Occipital lobe (tissue), 3 donors: ENCODE measurements at places on chromosomes 3 and 15. TPM values are rescaled to one million over a fixed set of nuclear protein-coding genes. Genes with fewer than 3 reads are reported as not detected.
A peak's percentile ranks its signal among the peaks of the same experiment; 100 is the strongest.

CHRNA3 gene
- total RNA-seq: 0.31 TPM

PLSCR2 gene
- not detected for total RNA-seq

UPK1B gene
- total RNA-seq: 0.16 TPM

OCA2 gene
- total RNA-seq: 25.7 TPM

UNC13C gene
- total RNA-seq: 47.6 TPM

TADA3 gene
- total RNA-seq: 28.1 TPM

PFN2 gene
- 459 TPM for total RNA-seq

DNAJA4 gene
- 30.4 TPM for total RNA-seq

PCSK6 gene
- total RNA-seq: 15.4 TPM

SNX1 gene
- 37.6 TPM for total RNA-seq

ANO10 gene
- total RNA-seq: 47.3 TPM

TMEM266 gene
- 4.7 TPM for total RNA-seq

CHRNA7 gene
- total RNA-seq: 4.4 TPM

GALNT15 gene
- 2.0 TPM for total RNA-seq

KLHL25 gene
- 32.3 TPM for total RNA-seq

SH2D7 gene
- not detected for total RNA-seq

LRTM1 gene
- total RNA-seq: not detected

- DNase-seq: no peak
These were observed 711.9 kb downstream of the CADM2 start for GRCh38 chr3:85670634-85671205.

DNA sequence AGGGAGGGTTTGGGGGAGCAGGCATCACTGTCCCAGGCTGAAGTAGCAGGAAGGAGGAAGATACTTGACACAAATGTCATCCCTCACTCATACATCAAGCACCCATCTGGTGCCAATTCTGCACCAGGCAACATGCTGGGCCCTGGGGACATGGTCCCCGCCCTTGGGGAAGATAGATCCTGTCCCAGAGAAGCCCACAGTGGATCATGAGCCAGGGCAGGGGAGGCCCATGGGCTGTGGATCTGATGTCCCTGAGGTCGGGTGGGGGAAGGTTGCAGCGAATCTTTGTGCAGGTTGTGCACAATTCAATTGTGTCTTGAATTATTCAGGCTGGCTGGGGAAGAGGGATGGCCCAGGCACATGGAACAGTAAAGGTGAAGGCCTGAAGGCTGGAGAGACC lies 6.4 kb upstream of the CCDC33 start:
- DNase-seq: no peak

- no peak for DNase-seq
These were observed 14.4 kb upstream of the CCDC39 start for GRCh38 chr3:180693656-180694055.

- no peak for DNase-seq
These were observed 135.6 kb upstream of the SUCLG2 start for GRCh38 chr3:67790043-67790442.

GRCh38 chr3:194325424-194326153 lies 25.5 kb downstream of the CPN2 start:
- no peak for DNase-seq

GRCh38 chr3:24368605-24369004 lies 126.0 kb downstream of the THRB start:
- DNase-seq: no peak

- no peak for DNase-seq
These were observed 1407.1 kb downstream of the SI start for GRCh38 chr3:163671201-163671600.

DNA sequence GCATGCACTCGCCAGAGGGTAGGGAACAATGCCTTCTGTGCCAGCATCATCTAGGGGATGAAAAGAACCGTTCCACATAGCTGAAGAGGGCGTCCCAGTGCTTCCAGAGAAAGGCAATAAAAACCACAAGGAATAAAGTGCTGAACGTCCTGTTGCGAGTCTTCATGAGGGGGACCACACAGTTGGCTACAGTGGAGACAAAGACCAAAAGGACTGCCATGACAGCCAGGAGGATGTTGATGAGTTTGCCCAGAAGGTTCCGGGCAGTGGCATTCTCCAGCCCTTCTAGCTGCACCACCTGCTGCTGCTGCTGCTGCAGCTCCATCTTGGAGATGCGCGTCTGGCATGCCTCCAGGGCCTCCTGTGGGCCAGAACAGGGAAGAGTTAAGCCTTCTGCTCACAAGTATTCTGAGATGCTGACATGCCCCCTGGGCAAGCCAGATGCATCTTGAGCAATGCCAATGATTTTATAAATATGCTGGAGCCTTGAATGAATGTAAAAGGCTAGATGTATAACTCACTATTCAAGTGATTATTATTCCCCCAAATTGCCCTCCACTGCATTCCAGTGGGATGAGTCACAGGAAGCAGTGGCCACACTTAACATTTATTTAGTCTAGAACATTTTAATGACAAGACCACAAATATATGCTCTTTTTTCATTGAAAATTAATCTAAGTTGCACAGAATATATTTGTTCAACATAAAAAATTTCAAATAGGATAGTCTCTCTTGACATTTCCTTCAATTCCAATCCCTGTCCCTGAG lies 45.1 kb upstream of the PLXND1 start:
- DNase-seq: peak; percentile 13

- no peak for DNase-seq
These were observed 23.5 kb upstream of the JMJD7 start for GRCh38 chr15:41804361-41804760.

- DNase-seq: no peak
These were observed 21.7 kb downstream of the GRIP2 start for GRCh38 chr3:14518432-14518802.

- no peak for DNase-seq
These were observed 54.4 kb upstream of the PPP2R3A start for GRCh38 chr3:135911110-135911509.

- DNase-seq: no peak
These were observed 56.8 kb downstream of the NOX5 start for GRCh38 chr15:69071260-69071659.

DNA sequence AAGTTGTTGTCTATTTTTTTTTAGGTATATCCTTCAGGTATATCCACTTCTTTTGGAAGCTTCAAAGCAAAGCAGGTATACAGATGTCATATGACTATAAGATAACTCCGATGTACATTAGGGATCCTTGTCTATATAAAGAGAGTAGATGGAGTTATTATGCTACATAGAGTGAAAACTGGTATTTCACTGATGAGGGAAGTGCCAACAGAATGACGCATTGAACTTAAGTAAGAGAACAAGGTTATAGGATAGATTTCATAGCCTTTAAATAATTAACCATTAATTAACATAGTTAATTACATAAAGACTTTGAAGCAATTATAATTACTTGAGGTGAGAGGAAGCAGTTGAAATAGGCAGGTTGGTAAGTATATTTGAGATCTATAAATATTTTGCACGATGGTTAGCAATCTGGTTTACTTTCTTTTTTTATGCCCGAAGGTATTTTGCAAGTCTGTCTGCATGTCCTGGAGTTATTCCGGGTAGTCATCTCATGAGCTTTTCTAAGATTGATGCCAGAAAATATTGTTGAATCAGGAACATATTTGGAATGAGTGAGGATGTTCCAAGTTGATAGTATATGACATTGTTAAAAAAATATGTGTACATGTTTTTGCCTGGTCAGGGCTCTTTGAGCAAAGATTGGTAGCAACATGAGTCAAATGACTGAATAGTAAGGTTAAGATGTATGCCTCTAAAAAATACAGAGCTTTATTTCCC lies 299.5 kb upstream of the KCNMB2 start:
- DNase-seq: no peak

GRCh38 chr15:58380280-58380945 lies 51.4 kb upstream of the LIPC start:
- no peak for DNase-seq

DNA sequence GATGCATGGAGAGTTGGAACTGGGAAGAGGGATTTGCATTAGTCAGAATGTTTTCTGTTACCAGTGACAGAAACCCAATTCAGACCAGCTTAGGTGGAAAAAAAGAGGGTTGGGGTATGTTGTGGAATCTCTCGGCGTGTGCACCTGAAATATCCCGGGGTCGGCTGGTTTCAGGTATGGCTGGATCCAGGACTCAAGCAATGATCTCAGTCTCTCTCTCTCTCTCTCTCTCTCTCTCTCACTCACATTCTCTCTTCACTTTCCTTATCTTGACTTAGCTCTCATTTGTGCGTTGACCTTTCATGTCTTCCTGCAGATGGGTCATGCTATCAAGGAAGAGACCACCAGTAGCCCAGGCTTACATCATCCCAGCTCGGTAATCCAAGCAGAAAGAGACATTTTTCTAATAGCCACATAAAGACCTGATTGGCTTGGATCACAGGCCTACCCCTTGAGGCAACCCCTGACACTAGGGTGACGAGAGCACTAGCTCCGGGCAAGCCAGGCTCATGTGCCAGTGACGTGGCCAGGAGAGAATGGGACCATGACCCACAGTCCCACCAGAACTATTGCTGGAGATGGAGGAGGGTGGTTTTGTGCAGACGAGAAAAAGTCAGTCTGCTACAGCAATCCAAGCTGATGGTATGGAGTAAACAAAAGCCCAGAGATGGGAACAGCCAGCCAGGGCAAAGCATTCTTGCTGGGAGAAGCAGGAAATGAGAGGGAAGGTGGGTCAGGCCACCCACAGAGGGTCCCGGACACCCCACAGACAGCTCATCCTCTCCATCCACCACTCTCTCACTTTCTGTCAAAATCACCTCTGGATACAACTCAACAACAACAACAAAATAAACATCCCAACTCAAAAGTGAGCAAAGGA lies 91.7 kb downstream of the CHSY1 start:
- DNase-seq: no peak

DNA sequence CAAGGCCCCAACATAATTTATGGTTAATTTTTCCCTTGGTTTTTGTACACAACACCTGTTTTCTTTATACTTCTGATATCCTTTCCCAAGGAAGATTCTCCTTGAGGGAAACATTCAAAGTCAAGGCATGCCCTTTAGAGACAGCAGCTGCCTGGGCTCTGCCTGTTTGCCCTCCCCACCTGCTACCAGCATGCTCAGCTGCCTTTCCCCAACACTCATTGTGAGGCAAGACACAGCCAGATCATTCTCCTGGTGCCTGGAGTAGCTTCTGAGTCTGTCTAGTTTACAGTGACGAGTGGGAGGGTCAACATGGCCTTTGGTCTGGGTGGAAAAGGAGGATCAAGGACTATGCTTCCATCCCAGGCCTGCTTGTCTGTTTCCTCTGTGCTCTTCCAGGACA lies 132.5 kb downstream of the EPHB1 start:
- no peak for DNase-seq

DNA sequence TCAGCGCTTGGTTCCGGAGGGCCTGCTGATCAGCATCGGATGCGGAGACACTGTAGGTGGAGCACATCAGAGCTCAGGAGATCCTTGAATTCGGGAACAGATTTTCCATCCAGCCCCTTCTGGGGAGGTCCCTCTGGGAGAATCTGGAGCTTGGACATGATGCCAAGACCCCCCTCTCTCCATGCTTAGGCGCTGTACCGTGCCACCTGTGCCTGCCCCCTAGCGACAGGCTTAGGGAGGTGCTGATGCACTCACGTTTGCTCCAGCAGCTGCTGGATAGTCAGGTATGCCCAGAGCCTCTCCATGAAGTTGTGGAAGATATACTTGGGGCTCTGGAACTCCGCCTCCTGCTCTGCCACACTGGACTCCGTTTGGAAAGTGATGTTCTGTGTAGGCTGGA lies 9.7 kb downstream of the ITIH4 start:
- no peak for DNase-seq

DNA sequence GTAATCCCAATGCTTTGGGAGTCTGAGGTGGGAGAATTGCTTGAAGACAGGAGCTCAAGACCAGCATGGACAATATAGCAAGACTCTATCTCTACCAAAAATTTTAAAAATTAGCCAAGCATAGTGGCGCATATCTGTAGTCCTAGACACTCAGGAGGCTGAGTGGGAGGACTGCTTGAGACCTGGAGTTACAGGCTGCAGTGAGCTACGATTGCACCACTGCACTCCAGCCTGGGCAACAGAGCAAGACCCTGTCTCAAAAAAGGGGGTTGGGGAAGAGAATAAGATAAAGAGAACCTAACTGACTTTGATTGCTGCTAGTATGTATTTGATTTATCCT lies 755 bp downstream of the CD200R1 start:
- DNase-seq: no peak

DNA sequence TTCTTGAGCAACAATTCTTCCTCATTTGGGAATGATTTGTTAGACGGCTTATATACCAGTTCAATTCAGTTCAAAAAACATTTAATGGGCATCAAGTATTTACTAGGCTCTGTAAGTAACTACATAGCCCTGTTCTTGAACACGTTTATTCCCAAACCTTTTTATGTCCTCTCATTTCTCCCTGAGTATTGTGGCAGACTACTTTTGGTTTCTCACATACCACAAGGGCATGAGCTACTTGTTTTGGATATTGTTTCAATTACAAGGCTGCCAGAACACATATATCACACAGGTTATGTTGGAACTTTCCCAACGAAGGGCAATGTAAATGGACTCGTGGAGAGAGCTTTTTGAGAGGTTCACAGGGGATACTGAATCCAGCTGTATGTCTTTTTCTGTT lies 363.8 kb upstream of the NAALADL2 start:
- DNase-seq: no peak

GRCh38 chr3:182393151-182393550 lies 400.2 kb upstream of the ATP11B start:
- no peak for DNase-seq

GRCh38 chr3:111859061-111859973 lies at the start of gene PHLDB2:
Gene PHLDB2 (plus strand): TSS chr3:111859265. CDS start chr3:111884078, 24,813 bp downstream.
- no peak for DNase-seq

DNA sequence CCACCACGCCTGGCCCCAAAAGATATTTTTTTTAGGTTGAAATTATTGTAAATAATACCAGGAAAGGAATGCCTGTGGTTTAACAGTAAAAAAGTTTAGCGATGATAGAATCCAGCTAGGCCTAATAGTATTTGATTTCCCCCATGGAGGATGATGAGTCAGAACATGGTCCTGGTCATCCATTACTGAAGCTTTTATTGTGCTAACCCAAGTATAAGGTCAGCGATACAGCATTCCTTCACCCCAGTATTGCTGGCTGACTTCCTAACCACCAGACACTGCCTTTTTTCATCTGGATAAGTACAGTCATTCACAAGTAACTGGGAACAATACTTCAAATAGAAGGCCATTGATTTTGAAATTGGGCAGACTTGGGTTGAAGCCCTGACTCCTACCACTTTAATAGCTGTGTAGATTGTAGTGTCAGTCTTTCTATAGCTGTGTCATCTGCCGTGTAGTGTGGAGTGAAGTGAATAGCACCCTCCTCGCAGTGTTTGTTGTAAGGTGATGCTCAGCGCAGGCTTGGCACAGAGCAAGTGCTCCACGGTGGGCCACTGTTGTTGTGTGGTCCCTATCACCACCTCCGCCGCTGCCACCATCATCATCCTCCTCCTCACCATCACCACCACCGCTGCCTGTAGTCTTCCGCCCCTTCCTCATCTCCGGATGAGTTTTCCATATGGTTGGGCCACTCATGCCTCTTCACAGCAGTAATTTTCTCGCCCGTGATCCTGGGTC lies 436.0 kb upstream of the TPM1 start:
- no peak for DNase-seq

GRCh38 chr3:161413127-161413854 lies 42.0 kb upstream of the SPTSSB start:
- peak; percentile 45 for DNase-seq
